ENCODE measurements at places on chromosomes 12 and 14.

- no peak for DNase-seq
These were observed 183.3 kb downstream of the SSPN start for GRCh38 chr12:26378711-26379110.

- DNase-seq, result no peak
These were observed 6.2 kb upstream of the KSR2 start for GRCh38 chr12:117975006-117975405.

DNA sequence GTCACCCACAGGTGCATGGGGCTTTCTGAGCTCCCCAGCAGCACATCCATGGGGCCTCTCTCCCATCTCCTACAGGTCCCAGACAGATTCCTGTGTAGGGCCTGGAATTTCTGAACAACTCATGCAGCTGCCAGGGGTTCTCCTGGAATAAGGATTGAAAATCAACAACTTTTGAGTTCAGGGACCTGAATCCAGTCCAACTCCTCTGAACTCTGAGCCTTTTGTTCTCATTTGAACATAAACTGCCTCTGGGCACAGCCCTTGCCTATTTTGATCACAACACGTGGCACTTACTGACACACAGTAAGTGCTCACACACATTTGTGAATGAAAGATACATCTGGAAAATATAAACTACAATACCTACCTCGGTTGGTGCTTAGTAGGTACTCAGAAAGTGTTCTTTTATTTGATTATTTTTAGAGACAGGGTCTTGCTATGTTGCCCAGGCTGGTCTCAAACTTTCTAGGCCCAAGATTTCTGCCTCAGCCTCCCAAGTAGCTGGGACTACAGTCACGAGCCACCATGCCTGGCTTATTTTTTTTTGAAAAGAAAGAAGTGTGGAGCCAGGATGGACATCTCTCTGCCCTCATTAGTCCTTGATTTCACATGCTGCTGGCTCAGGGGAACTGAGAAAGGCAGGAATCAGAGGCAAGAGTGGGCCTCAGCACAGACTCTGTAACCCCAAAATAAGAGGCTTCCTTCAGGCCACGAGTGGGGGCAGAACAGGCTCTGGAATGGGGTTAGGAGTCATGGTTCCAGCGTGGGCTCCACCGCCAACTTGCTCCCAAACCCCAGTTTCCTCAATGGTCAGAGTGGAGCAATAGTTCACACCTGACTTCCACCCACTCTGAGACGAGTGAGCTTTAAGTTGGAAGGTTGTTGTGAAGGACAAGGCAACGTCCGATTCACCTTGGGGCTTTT, 27.0 kb downstream of the SYNE3 start:
- no peak for DNase-seq

DNA sequence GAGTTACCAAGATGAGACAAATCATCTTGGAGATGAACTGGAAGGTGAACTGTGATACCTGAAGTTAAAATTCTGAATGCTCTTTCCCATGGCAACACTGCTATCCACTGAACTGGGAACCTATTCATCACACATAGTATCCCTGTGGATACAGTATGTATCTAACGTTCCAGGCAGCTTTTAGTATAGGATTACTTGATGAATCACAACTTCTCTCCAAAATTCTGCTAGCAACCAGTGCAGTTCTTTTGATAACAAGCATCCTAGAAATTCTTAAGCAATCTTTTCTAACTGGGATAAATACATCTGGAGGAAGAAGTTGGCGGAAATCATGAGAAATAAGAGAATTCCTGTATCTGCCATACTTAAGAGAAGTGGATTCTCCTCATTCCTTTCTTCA, 66.4 kb downstream of the PAWR start:
- DNase-seq, result no peak

- no peak for DNase-seq
These were observed 4.7 kb upstream of the TMEM229B start for GRCh38 chr14:67493092-67493717.

- no peak for DNase-seq
These were observed 1.4 kb upstream of the MAP4K5 start for GRCh38 chr14:50533806-50534205.

DNA sequence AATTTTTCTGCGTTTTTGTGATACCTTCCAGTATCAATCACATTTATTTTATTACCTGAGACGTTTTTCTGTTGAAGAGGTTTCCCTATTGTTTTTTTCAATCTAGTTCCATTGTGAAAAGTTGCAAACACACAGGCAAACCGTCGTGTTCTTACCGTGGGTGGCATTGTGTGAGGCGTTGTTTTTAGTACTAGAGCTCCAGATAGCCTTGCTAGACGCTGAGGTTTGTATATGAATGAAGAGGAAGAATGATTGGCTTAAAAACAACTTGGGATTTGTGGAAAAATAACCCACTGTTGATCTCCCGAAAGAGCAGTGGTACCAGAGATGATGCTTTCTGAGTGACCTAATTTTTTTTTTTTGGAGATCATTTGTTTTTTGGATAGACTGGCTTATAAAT, 1.0 kb downstream of the SOCS4 start:
- DNase-seq, result no peak

DNA sequence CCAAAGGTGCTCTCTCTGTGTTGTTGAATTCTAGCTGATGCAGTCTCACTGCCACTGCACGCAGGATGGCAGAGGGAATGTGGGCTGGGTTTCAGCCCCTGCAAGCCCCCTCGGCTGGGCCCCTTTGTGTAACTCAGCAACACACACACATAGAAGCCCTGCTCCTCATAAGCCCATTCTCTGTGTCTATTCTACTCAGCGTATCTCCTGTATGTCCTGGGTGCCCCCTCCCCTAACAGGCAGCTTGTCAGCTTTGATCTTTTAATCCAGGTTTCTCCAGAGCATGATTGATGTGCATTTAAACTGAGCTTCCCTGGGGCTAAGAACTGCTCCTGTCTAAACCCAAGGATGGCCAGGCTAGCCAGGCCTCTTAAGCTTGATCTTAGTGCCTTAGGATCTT, 43.0 kb downstream of the SRRM4 start:
- no peak for DNase-seq

DNA sequence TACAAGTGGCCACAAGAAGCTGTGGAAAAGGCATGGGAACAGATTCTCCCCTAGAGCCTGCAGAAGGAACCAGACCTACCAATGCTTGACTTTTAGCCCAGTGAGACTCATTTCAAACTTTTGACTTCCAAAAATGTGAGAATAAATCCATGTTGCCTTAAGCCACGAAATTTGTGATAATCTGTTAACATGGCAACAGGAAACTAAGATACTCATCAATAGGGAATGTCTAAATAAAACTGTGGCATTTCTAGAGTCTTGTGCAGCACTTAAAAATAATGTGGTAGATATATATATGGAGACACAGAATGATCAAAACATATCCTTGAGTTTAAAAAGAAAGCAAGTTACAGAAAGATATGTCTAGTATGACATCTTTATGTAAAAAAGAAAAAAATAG, 12.0 kb downstream of the HECTD4 start:
- no peak for DNase-seq

DNA sequence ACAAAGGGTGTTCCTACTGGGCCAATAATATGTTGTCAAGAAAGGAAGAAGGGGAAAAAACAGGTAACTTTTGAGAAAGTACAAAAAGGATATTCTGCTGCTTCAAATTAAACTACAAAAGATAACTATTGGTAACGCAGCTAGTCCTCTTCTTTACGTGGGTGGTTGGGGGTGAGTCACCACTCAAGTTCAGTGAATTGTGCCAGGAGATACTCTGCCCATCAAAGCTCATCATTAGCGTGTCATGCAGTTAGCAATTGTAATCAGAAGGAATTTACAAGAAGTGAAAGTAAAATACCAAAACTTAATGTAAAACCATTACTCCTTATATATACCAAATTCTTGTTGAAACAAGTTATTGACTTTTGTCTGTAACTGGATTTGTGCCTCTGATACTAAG, 342.0 kb downstream of the NPAS3 start:
- DNase-seq, result peak; percentile 53

DNA sequence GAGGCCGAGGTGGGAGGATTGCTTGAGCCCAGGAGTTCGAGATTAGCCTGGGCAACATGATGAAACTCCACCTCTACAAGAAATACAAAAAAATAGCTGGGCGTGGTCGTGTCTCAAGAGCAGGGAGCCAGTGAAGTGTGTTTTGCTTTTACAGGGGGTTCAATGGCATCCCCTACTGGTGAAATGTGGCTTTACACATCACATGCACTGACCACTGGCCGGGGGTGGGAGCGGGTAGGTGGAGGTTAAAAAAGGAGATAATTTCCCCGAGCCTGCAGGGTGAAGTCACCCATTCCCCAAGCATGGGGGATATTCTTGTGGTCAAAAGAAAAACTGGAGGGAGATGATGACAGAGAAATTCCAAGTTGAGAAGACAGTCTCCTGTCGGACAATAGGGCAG, 63.6 kb upstream of the PWP1 start:
- peak; percentile 12 for DNase-seq

DNA sequence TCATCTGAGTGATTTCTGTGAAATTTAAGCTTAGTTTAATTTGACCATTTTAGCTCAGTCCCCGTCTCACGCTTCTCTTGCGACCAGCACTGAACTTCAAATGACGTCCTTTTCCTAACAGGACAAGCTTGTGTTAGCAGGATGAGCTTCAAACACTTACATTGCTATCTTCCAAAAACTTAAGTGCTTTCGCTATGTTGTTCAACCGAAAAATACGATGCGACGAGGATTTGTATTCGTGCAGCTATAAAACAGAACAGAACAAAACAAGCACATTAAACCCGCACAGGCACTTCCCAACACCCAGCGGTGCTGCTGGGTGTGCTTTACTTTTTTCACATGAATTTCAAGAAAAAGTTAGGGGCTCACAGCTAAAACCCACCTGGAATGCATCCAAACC, 64.2 kb upstream of the DICER1 start:
- DNase-seq, result no peak
